ENCODE measurements at places on chromosomes 6 and 20.

- no peak for DNase-seq
These were observed 166.8 kb downstream of the SAMD5 start for GRCh38 chr6:147675281-147675680.

- DNase-seq = no peak
These were observed 250.3 kb downstream of the TTLL2 start for GRCh38 chr6:167575158-167575696.

- no peak for DNase-seq
These were observed 46.9 kb downstream of the NKAIN2 start for GRCh38 chr6:123850555-123850954.

DNA sequence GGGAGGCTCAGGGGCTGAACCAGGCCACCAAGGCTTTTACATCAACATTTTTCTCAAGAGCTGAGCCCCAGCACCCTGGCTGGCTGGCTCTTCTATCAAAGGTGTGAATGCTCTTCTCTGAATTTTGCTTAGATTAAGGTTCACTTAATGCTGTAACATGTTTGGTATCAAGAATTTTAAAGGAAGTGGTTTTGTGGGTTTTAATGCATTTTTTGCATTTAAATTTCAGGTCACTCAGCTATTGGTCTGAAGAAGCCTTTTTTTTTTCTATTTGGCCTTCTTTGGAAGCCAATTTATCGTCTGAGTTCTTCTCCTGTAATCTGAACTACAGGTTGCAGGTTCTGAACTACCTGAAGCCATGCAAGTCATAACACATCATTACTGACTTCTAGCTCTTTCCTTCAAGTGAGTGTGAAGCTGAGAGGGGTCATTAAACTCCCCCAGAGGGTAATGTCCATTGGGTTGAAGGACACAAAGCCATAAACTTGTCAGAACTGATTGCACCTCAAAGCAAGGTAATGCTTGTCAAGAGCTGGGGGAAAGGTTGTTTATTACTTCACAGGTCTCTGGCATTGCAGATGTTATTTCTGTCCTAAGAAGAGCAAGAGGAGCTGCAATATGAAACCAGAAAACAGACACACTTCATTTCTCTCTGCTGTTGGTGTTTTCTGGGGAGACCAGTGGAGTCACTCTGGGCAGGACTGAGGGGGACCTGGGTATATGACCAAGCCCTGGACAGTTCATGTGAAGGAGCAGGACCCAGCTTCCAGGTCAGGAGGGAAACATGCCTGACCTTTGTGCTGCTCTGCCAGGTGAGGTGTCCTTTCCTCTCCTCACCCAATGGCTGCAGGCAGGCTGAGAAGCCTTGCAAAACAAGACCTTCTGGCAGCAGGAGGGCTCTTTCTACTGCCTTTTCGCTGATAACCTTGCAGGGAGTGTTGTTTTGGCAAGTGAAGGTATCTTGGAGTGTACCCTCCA is 26.1 kb upstream of the NEDD9 start:
- no peak for DNase-seq

GRCh38 chr6:160461641-160462040 is 113.5 kb downstream of the SLC22A3 start:
- no peak for DNase-seq

GRCh38 chr20:24842918-24843715 is 106.0 kb upstream of the CST7 start:
- DNase-seq = no peak

DNA sequence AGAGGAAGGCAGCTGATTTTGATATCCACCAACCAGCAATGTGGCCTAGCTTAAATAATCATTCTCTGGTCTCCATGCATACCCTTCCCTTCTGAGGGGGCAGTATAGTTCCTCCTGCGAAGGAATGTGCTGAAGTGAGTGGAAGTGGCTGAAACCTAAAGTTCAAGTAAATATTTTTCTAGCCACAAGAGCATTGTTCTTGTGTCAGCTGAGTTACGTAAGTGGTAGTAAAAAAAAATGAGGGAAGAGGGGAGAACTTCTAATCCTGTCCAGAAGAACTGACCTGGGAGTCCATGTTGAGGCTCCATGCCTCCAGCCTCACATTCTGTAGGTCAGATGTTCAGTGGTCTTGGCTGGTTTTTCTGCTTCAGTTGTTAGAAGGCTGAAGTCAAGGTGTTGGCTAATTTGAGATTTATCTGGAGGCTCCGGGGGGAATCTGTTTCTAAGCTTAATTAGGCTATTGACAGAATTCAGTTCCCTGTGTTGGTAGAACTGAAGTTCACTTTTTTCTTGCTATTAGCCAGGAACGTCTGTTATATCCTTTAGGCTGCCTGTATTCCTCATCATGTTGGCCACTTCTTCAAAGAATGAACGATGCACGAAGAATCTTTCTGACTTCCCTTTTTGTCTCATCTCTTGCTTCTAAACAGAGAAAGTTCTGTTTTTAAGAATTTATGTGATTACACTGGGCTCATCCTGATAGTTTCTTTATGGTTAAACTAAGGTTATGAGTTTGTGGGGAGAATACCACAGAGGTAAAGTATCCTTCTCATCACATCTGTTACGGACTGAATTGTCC is 207.1 kb upstream of the PRSS16 start:
- no peak for DNase-seq

- DNase-seq = no peak
These were observed 3.3 kb downstream of the ADGRB3 start for GRCh38 chr6:68638230-68638900.

DNA sequence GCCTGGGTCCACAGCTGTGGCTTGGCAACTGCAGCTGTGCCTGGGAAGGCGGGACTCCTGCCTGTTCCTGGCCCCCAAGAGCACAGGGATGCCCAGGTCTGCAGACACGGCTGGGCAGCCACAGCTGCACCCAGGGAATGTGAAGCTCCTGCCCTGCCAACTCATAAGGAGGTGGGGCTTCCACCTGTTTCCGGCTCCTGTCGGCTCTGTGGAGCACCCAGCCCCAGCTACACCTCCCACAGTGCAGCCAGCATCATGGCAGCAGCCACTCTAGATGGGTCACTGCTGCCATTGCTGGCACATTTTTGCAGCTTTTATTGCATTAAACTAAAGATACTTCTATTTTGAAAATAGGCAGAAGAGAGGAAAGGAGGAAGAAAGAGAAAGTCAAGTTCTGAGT is 207.9 kb downstream of the SAMD5 start:
- no peak for DNase-seq

- no peak for DNase-seq
These were observed 56.8 kb downstream of the UTRN start for GRCh38 chr6:144341831-144342527.

DNA sequence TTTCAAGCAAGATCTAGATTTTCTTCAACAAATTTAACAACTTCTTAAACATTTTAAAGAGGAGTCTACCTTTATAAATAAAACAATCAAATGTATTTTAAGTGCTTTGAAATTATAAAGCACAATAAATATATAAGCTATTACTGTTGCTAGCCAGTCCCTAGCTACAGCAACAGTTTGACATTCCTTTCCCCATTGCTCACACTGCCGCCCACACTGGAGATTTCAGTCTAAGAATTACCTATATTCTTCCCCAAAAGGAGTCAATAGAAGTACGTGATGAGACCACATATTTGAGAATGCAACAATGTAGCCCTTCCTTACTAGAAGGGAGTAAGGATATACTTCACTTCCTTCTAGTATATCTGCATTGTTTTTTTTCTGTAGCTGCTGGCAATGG is 65.3 kb upstream of the RNF146 start:
- DNase-seq = no peak

DNA sequence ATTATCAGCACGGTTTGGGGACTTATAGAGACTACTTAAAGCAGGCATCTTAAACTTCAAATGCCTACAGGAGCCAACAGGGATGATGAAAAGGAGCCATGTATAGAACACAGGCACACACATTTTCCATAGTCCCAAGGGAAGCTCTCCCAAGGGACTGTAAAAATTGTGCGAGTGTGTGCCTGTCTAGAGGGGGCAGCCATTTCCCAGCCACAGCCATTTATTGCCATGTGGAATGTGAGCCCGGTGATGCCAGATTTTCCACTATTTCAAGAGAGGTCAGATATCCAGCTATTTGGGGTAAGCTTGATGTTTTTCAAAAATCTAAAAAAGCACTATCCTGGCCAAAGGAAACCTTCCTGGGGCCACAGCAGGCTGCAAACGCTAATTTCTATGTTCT is 24.1 kb upstream of the RALY start:
- no peak for DNase-seq

- no peak for DNase-seq
These were observed 204.6 kb downstream of the CD83 start for GRCh38 chr6:14321992-14322772.

DNA sequence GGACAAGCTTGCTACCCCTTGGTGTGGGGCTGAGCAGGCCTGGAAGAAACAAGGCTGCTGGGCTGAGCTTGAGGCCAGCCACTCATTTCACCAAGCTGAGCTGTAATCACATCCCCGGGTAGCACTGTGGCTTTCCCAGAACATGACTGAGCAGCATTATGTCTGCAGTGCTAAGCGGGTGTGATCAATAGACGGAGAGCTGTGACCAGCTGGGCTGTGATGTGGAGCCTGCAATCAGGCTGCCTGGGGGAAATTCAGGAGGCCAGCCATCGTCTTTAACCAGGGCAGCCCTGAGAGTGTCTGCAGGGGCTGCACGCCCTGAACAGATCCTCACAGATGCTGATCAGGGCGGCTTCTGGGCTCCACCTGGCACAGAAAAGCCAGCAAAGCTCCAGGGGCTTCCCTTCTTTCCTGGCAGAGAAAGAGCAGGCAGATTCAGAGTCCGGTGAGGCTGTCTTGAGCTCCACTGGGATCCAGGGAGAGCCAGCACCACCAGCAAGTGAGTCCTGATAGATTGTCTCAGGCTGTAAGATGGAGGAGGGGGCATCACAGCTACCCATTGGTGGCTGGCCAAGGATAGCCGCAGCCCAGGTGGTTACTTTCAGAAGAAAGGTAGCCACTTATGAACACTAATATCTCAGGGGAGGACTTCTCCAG is 165.9 kb downstream of the NRN1 start:
- DNase-seq = no peak

GRCh38 chr6:130034378-130035146 is 16.2 kb downstream of the L3MBTL3 start:
- no peak for DNase-seq

DNA sequence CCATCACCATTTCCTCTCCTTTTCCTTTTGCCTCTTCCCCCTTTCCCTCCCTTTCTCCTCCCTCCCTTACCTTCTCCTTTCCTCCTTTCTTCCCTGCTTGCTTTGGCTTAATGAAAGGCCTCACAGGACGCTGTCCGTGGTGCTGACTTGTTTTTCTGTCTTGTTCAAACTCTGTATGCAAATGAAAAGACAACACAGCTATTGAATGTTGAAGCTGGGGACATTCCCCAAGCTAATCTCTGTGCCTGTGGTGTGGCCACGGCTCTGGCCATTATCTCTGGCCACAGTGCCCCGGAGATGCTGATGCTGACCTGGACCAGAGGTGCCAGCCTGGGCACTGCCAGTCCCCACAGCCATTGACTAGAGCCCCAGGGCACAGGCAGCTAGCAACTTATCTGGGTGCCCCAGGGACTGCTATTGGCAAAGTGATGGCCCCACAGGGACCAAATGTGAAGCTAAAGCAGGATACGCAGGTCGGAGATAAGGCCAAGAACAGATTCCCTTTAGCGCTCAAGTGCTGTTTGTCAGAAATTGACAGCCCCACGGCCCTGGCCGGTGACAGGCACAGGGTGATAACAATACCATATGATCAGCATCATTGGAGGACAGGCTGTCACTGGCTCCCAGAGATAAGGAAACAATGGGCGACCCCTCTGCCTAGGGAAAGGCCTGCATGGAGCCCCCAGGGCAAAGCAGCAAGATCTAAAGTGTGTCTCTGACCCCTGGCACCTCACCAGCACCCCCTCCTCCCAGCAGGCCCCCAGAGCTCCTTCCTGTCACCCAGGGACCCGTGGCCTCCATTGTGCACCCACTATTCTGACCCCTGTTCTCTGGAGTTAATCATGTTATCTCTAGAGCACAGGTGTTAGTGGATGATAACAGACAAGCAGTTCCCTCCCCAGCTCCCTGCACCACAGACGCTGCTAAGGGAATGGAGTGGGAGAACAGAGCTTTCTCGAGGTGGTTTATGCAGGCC is 31.6 kb upstream of the SLC32A1 start:
- DNase-seq = no peak

DNA sequence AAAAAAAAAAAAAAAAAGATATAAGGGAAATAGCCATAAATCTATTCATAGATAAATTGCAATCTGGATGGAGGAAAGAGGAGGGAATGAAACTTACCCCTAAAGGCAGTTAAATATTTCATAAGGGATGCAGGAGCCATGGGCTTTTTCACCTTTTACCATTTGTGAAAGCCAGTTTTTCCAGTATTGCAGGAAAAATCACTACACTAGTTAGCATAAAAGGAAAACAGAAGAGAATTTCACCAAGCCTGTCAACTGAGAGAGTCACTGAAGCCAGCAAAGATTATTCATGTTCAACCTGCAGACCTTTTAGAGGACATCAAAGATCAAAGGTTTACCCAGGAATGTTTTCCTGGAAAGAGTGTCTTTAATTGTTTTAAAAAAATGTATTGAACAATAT is 969.7 kb downstream of the KIF16B start:
- no peak for DNase-seq

GRCh38 chr20:51413857-51414256 is 128.7 kb downstream of the NFATC2 start:
- no peak for DNase-seq

DNA sequence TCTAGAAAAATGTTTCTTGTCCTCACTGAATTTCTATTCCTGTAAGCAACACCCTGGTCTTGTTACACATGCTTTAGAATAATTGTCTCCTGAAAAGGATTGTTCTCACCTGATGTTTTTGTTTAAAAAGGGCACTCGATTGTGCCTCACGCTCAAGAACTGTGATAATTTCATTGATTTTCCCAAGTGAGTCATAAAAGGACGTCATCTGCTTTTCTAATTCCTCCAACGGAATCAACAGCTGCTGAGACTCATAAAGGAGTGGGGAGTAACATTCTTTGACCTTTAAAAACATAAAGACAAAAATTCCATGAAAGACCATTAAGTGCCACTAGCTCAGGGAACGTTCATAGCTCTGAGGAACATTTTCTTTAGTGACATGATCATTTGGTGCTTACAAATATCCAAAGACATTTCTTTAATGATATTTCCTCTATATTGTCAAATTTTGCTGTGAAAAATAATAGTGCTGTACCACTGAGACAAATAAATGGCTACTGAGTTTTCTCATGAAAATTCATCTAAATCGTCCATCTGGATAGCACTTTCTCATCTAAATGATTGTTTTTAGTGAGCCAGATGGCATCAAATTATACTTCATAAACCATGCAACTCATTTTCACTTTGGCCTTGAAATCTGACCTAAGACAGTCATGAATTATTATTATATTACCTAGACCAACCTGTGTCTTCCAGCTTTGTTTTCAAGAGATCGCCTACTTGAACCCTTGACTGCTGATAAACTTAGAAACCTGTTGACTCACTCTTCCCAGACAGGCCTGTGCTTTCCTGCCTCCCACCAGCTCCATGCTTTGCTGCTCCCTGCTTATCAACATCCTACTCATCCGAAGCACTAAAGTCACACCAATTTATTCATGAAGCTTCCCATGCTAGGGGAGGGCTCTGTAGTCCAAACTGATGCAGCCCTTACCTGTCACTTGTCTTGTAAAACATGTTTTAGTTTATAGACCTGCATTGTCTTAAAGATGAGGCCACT is 178.2 kb downstream of the SYNE1 start:
- DNase-seq = peak; percentile 13

GRCh38 chr6:84685983-84686584 is 78.3 kb downstream of the TBX18 start:
- DNase-seq = no peak
